ENCODE measurements at places on chromosomes 2 and 18.

GRCh38 chr18:78238404-78239089, 741.1 kb upstream of the SALL3 start:
- no peak for DNase-seq

DNA sequence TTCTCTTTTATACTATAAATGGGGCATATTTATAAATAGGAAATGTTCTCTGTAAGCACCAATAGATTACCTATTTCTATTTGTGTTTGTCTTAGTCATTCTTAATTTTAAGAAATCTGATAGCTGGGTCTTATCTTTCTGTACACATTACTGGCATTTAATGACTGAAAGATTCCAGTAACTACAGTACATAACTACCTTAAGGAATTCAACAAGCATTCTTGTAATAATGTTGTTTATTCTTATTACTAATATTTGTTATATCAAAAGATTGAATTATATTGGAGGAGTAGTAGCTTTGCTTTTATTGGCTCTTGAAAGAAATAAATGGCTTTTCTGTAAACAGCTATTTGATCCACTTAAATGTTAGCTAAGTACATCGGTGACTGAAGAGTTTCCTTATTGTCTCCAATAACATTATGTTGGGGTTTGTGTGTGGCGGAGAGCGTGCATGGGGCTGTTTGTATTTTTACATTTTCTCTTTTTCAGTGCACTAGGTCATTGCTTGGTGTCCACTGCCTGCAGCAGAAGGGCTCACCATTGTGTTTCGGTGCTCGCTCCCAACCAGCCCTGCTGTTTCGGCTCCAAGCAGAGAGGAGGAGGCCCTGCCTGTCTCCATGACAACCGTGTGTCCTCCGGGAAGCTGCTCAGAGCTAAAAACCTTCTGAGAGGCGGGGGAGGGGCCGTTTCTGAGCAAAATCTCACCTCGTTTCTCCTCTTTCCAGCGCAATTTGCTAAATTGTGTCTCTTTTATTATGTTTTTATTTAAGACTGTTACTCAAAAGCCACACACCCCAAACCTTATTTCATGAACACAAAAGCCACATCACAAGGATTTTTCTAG, 112.5 kb upstream of the SLC38A11 start:
- DNase-seq = no peak

DNA sequence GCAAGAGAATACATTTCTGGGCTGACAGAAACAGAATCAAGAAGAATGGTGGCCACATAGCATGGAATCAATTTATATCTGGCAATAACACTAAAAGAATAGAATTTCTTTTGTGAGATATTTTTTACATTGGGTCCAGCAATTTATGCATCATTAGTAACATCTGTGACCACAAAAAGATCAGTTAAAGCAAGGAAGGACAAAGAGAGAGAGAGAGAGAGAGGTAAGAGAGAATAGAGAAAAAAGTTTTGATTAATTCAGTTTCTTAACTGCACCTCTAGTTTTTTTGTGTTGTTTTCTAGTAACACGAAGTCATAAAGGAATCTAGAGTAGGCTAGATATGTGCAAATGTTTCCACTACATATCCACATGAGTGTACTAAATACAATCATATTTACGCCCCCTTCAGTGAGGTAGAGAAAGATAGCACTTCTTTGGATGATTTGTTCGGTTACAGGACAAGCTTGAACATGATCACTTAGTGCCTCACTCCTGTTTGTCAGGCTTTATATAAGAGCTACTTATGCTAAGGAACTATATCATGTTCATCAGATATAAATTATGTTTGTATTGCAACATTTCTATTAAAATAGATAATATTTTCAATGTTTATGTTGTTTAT, 247.4 kb upstream of the COL3A1 start:
- DNase-seq = no peak

DNA sequence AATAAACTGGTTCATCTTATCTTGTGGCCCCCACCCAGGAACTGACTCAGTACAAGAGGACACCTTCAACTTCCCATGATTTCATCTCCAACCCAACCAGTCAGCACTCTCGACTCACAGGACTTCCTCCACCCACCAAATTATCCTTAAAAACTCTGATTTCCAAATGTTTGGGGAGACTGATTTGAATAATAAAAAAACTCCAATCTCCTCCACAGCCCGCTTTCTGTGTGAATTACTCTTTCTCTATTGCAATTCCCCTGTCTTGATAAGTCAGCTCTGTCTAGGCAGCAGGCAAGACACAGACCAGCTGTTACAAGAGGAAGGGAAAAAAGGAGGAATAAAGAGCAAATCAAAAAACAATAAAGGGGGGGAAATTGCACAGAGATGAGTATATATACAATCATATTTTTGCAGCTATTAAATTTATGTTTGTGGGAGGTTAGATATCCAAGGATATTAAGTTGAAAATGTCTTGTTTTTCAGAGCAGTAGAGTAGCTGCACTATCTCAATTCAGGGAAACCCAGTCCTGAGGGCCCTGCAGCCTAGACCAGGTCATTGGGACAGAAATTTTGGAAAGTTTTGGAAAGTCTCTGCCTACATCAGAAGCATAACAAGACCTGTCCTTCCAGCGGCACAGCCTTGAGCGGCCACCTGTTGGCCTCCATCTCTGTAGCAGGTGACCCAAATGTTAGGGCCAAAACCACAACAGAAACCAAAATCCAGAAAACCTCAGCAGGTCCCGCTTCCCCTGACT, 32.8 kb upstream of the SIGLEC15 start:
- DNase-seq = no peak

- peak; percentile 82 for DNase-seq
Observed at GRCh38 chr2:42132966-42133641, 36.0 kb upstream of the EML4 start.

DNA sequence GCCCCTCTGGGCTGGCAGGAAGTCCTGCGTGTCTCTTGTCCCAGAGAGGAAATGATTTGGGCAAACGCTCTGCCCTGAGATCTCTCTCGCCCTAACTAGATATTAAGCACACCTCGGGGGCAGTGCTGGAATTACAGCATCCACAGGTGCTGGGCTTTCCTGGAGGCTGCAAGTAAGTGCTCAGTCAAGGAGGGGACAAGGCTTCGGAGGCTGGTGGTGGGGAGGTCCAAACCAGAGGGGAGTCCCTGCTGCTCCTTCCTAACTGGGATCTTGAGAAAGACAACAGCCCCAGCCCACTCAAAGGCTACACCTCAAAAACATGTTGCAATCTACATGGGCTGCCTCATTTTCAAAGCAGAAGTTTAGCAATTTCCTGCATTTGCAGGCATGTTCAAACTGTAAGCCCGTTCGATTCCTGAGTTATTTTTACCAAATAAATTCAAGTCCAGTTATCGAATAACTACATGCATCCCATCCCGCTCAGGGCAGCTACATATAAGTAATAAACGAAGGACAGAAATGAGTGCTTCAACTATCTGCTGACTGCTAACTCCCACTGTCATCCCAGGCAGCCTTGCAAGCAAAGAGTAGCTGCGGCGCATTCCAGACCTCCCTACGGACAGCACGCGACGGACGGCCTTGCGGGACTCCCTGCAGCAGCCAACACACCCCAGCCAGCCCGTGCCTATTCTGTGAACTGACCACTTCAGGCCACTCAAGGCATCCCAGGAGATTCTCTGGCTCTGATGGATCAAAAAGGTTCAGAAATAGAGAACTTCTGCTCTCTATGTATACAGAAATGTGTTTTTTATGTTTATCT, 27.5 kb downstream of the ZNF516 start:
- no peak for DNase-seq

Measured in naive thymus-derived CD8-positive, alpha-beta T cell (primary cell).